ENCODE measurements at places on chromosomes 1 and 21.

DNA sequence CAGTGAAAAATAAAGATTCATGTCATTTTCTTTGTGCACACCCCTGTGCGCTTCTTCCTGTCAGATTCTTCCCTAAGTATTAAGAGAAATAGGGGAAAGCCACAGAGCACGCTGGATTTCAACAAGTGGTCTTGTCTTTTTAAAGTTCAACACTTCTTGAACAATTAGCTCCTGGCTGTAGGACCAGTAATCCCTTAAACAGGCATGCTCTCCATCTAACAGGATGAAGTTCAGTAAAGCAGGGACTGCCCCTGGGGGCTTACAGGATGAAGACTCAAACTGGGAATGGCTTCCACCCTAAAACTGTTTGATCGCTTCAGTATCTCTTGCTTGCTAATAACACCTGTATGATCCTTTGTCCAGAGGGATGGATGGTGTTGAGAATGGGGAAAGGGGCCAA, 4.2 kb downstream of the PSMB4 start:
- no peak for ATAC-seq

GRCh38 chr1:234185438-234185837, 187.8 kb upstream of the COA6 start:
- no peak for ATAC-seq

DNA sequence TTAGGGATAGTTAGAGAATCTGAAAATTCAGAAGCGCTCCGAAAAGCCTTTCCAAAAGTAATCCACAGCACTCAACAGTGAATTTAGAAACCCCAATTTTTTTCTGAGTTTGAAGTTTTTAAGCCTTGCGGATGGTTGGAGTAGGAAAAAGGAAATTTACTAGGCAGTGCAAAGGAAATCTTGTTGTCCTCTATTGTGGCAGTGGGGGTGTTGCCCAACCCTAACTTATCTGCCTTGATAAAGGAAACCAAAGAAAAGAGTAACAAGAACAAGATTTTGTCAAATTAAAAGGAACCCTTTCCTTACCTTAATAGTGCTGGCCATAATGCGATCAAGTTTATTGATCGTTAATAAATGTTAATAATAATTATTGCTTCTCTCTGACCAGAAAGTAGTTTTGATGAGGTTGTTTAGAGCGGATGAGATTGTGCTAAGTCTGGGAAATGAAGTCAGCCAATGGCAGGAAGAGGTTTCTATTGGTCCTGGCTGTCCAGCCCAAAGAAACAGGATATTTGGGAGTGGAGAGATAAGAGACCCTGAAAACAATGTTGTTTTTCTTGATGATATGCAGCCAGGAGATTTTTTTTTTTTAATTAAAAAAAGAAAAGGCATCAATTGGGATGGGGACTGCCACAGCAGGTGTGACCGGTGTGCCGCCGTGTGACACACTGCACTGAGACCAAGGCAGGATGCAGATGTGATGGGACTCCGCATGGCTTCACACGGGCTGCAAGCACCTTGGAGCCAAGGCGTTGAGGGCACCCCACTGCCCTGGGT, at the start of gene ERG:
Gene ERG (minus strand): TSS at position 421 of the 777 bp plus-strand sequence. CDS start 97 bp downstream, at position 324.
- ATAC-seq = peak; percentile 44

GRCh38 chr1:155050560-155051341, at the start of gene ADAM15:
ADAM15 (plus strand) TSS chr1:155051316; CDS start chr1:155051387, 71 bp downstream.
- ATAC-seq = peak; percentile 86

DNA sequence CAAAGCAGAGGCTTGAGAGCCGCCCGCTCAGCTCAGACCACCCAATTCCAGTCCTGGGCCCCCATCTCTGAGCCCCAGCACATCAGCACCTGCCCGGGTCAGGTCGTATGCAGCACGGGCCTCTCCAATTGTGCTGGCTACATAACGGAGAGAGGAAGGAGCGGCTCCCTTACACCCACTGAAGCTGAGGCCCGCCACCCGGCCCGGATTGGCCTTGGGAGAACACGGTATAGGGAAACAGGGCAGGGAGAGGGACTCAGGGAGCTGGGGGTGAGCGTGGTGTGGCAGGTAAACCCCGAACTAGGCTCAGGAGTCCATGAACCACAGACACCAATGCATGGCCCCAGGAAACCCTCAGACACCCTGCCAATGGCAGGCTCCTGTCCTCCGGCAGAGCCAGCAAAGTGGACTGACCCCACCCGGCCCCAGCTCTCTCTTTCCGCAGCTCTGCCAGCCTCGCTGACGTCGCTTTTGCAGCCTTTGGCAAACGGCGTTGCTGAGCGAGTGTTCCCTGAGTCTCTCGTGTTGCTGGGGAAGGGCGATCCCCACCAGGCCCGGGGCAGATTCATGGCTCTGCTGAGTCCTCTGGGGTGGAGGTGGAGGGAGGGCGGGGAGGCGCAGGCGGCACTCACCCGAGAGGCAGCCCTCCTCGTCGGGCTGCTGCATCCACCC, 16.5 kb downstream of the MEGF6 start:
- no peak for ATAC-seq

DNA sequence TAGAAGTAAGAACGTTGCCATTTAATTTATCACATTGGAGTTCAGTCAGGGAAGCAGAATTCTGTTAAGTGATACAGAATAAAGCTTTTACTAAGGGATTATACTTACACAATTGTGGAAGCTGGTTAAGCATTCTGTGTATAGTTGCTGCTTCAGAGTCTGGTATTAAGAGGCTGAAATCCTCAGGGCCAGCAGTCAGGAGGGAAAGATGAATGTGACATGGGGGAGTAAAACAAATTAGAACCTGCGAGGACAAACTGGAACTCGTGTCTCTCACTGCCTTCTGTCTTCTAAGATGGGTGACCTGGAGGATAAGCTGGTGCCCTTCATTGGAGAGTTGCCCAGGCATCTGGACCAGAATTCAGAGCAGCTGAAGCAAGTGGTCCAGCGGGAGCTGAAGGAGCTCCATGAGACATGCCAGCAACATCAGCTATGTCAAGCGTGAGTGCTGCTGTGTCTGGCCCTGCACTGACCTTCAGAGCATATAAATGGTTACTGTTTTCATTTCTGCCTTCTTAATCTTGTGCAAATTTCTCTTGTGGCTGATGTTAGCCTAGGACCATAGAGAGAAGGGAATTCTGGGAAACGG, 23.0 kb downstream of the MARK1 start:
- ATAC-seq = no peak

DNA sequence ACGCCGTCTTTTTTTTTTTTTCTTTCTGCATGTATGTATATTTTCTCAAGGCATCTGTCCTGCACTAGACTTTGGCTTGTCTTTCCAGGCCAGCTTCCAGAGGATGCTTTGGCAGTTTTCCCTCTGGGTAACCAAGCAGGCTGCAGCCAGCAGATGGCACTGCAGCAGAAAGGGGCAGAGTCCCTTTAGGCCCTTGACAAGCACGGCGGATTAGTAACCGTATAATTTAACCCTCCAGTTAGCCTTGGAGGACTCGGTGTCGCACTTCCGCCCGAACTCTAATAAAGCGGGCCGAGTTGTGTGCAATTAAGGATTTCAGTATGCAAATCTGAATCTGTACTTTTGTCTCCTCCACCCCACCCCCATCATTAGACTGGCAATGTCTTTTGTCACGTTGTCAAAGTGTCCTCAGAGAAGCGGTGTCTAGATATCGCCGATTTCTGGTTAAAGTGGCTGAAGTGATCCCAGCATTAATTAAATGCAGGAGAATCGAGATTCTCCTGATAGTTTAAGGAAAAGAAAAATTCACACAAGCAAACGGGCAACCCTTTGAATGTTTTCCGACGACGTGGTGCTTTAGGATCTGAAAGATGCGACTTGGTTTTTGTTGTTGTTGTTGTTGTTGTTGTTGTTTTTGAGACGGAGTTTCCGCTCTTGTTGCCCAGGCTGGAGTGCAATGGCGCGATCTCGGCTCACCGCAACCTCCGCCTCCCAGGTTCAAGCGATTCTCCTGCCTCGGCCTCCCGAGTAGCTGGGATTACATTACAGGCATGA, 1.1 kb upstream of the TMEM167B start:
- ATAC-seq = peak; percentile 29

DNA sequence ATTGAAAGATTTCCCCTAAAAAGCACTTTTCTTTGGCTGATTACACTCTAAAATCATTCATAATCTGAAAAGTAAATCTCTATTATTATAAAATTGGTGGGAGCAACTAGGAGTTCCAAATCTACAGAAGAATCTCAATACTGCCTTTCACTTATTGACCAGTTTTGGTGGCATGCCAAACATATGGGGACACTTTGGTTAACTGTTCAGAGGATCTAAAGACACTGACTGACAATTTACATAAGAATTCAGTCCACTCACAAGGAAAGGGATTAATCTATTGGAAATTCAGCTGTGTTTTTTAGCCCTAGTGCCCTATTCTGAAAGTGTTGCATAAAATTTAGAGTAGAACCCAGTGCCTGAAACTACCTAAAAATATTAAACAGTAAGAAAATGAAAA, 113.6 kb downstream of the LRRC40 start:
- no peak for ATAC-seq

- ATAC-seq = no peak
These were observed 143.5 kb upstream of the PALMD start for GRCh38 chr1:99502400-99502799.

DNA sequence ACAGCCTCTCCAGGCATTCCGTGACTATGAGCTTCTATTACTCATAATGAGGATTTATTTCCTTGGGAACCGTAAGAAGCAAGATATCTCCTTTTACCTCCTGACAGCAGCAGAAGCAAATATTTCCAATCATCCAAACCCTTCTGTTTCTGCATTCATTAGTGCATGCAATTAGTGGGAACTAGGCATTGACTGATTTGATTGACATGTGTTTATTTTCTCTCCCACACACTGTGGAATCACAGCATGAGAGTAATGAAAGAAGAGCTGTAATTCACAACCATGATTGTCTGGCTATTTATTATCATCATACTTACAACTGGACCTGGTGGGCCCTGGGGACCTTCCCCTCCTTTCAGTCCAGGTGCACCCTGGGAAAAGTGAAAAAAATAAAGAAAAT, 146.8 kb downstream of the COL11A1 start:
- ATAC-seq = no peak

GRCh38 chr1:36236302-36236701, 12.1 kb downstream of the THRAP3 start:
- no peak for ATAC-seq

- ATAC-seq = no peak
These were observed 180.0 kb downstream of the KAZN start for GRCh38 chr1:14778541-14778897.

DNA sequence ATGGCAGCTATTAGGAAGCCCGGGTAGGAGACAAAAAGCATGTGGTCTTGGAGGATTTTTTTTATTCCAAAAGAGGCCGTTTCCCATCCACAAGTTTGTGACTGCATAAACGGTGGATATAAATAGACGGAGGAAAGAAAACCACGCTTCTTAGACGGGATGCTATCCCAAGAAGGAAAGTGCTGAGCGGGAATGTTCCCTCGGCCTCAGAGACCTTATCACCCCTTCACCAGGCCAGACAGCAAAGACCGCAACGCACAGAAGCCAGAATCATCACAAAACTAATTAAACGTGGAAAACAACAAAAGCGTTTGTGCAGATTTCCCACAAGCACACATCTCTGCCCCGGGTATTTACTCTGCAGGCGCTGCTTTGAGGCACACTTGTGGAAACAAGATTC, 43.2 kb downstream of the HLCS start:
- no peak for ATAC-seq

- ATAC-seq = no peak
These were observed 1381.8 kb downstream of the MRPL39 start for GRCh38 chr21:24225431-24225830.

GRCh38 chr1:156849151-156849496, 9.8 kb downstream of the INSRR start:
- ATAC-seq = no peak

GRCh38 chr1:244254467-244254866, 197.2 kb downstream of the ADSS2 start:
- no peak for ATAC-seq

DNA sequence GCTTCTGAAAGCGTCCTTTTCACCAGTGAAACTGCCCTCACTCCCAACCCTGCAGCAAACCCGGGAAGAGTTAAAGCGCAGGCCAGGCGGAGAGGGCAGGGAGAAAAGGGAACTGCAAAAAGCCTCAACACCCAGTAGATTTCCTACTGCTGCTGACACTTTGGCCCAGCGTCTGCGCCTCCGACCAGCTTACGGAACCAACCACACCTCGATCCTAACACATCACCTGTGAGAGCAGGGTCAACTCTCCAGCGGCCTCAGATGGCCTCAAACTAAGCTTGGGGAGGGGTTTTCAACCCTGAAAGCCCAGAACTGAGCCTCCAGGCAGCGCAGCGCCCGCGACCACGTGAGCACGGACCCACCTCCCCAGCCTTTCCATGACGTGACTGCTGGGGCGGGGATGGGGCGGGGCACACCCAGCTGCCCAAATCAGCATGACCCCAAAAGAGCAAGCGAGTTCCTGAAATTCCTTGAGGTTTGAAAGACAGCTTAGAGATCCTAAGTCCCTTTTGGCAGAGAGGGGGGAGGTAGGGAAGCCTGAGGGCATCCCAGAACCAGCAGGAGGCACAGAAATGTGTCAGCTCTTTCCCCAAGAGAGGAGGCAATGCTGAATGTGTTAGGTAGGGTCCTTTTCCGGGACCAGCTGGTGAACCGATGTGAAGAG, 59.1 kb downstream of the ITPKB start:
- peak; percentile 72 for ATAC-seq

DNA sequence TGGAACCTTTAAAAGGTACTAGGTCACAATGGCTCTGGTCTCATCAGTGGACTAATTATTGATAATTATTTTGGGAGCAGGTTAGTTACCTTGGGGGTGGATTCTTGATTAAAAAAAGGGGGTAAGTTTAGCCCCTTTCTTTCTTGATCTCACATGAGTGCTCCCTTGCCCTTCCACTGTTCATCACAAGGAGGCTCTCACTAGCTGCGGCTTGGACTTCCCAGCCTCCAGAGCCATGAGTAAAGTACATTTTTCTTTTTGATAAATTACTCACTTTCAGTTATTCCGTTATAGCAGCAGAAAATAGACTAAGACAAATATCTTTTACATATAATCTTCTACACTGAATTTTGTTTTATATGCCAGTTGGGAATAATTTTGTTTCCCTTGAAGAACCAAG, 254.8 kb upstream of the DEPDC1 start:
- ATAC-seq = no peak

- no peak for ATAC-seq
These were observed 5.5 kb upstream of the TBX15 start for GRCh38 chr1:118993700-118994026.

- ATAC-seq = no peak
These were observed 81.4 kb downstream of the CYYR1 start for GRCh38 chr21:26491663-26492062.

- no peak for ATAC-seq
These were observed 60.3 kb downstream of the TRAF5 start for GRCh38 chr1:211386921-211387320.

GRCh38 chr1:243938208-243938607, 88.2 kb upstream of the AKT3 start:
- ATAC-seq = no peak

DNA sequence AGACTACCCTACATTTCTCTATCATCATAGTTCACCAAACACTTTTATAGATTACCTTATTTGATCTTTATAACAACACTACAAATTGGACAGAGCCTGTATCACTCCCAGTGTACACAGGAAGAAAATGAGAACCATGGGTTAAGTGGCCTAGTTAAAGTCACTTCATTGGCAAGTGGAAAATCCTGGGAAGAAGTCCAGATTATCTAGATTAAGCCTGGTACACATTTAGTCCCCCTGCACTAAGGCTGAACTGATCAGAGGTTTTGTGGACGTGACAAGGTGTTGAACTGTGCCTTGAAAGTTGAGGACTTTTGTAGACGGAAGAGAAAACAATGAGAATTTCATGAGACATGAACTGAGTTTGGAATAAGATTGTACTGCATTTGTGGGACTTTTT, 7.5 kb upstream of the USH2A start:
- ATAC-seq = no peak

GRCh38 chr1:76231320-76231719, 156.8 kb downstream of the ST6GALNAC3 start:
- no peak for ATAC-seq

Measured in esophagus mucosa (tissue), 1 donor.